ENCODE measurements at places on chromosomes 1 and 21.

- DNase-seq = no peak
Observed at GRCh38 chr1:196400478-196401451, 207.5 kb downstream of the KCNT2 start.

DNA sequence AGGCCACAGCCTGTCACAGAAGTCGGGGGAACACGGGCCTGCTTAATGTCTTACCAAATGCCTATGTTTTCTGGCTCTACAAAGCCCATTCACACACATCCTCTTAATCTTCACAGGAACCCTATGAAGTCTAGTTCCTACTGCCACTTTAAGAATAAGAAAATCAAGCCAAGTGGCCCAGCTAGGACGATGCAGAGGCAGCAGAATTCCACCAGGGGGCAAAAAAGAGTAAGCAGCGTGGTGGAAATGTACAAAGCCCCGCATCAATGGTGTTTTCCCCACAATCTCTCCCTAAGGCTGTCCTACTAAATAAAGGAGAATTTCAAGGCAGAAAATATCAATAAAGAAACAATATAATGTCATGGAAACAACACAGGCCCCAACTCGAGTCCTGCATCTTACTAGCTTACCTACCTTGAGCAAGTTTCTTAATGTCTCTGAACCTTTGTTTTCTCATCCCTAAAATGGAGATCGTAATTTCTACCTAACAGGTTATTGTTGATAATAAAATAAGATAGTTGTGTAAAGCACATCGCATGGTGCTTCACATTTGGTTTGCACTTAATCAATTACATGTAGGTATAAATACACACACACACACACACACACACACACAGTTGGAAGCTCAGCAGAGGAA is 21.4 kb downstream of the SEC16B start:
- DNase-seq = no peak

GRCh38 chr21:29368906-29369305 is 70.2 kb downstream of the BACH1 start:
- DNase-seq = no peak

- no peak for DNase-seq
Observed at GRCh38 chr1:44946725-44947062, 39.7 kb downstream of the EIF2B3 start.

DNA sequence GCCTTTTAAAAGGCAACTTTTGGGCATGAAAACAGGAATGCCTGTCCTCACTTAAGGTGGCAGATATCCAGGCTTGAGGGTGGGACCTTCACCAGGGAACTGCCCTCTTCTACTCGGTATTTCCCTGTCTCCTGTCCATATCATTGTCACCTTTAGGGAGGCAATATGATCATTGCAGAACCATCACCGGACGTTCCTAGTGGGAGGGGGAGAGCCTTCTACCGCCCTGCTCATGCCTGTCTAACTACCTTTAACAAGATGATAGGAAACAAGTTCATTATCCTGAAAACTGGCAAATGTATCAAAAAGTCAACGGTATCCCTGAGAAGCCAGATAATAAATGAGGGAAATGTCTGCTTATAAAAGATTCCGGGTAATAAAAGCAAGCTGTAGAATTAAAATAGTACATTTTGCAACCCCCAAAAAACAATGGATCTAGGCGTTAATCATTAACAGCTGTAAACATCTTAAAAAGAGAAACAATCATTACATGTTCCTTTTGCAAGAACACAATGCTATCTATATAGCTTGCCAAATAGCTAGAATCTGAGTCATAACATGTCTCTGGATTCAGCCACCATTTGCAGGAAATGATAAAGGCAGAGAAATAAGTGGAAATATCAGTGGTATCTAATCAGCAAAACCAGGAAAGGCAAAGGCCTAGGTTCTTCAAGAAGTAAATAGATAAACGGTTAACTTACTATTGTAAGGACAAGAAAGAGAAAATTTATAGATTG is 852.9 kb upstream of the ADGRL4 start:
- no peak for DNase-seq

GRCh38 chr1:181117648-181118449 is 29.3 kb downstream of the IER5 start:
- DNase-seq = peak; percentile 92

DNA sequence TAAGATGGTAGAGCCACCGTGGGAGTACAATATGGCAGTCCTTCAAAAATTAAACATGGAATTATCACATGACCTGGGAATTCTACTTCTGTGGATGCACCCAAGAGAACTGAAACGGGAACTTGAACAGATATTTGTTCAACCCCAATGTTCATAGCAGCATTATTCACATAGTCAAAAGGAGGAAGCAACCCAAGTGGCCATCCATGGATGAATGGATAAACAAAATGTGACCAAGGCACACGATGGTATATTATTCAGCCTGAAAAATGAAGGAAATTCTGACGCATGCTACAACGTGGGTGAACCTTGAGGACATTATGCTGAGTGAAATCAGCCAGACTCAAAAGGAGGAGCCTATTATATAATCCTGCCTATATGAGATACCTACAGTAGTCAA is 22.8 kb upstream of the LAPTM5 start:
- DNase-seq = no peak

- peak; percentile 93 for DNase-seq
Observed at GRCh38 chr1:3717041-3717714, 35.1 kb upstream of the CCDC27 start.

DNA sequence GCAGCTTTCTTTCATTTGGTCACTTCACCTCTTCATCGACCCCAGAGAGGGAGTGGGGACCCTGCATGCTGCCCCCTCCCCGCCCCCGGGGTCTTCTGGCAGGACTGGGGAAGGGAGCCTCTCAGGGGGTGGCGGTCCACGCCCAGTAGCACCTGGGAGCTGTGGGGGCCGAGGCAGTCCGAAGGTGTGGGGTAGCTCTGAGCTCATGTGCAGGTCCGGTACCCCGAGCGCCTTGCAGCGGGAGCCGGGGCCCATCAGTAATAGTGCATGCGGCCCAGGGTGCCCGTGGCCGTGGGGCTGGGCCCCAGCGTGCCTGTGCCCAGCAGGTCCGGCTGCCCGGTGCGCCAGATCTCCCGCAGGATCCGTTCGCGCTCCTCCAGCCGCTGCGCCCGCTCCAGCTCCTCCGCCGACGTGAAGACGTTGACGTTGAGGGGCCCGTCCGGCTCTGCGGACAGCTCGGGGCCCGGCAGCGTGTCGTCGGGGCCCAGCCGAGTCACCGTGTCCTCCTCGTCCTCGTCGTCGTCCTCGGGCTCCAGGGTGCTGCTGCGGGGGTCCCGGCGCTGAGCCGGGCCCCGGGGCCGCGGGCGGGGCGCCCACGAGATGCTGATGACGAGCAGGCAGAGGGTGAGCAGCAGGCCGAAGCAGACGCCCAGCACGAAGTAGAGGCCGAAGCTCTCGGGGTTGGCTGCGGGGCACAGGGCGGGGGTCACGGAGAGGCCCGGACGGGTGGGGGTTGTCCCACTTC is 1.2 kb downstream of the EVA1B start:
- DNase-seq = no peak

GRCh38 chr1:162019006-162019405 is 4.7 kb downstream of the OLFML2B start:
- DNase-seq = no peak

DNA sequence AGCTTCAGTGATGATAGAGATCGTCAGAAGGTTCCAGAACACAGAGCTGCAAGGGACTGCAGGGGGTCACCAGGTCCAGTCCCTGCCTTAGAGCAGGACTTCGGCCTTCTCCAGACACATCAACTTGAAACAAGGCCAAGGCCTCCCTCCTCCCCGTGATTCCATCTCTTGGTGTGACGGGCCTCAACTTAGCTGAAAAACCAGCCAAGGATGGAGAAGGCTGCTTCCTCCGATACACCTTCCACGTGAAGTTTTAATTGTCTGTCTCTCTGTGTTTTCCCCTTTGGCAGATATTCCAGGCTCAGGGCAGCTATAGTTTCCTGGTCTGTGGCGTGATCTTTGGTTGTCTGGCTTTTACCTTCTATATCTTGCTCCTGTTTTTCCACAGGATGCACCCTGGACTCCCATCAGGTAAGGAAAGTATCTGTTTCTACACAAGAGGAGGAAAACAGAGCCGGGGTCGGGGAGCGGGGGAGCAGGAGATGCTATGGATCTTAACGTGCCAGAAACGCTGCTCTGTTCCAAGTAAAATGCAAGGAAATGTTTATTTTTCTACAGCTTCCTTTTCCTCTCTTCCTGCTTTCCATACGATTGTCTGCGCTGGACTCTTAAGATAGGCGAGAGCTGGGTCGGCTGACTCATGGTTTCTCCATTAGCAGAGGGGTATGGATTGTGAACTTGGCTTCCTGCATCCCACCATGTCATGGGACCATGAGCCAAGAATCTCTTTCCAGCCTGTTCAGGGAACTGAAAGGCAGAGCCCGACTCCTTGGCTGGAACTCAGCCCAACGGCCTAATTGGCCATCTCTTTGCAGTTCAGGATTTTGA is 32.8 kb downstream of the ELK4 start:
- no peak for DNase-seq

DNA sequence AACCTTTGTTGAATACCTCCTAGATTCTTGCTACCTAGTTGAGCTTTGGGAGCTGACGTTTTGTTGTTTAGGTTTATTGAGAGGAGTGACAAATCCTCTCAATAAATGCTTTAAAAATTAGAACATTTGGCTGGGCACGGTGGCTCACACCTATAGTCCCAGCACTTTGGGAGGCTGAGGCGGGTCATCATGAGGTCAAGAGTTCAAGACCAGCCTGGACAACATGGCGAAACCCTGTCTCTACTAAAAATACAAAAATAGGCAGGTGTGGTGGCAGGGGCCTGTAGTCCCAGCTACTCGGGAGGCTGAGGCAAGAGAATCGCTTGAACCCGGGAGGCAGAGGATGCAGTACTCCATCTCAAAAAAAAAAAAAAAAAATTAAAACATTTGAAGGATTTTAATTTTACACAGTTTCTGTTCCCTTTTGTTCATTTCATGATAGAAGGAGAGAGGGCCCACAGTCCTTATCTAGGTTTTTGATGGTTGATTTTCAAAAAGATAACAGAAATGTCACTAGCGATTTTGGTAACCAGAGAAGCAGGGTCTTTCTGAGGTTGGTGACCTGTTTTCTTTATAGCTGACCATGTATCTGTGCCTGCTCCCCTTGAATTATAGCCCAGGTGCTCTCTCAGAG is 44.2 kb upstream of the PIGV start:
- DNase-seq = no peak

DNA sequence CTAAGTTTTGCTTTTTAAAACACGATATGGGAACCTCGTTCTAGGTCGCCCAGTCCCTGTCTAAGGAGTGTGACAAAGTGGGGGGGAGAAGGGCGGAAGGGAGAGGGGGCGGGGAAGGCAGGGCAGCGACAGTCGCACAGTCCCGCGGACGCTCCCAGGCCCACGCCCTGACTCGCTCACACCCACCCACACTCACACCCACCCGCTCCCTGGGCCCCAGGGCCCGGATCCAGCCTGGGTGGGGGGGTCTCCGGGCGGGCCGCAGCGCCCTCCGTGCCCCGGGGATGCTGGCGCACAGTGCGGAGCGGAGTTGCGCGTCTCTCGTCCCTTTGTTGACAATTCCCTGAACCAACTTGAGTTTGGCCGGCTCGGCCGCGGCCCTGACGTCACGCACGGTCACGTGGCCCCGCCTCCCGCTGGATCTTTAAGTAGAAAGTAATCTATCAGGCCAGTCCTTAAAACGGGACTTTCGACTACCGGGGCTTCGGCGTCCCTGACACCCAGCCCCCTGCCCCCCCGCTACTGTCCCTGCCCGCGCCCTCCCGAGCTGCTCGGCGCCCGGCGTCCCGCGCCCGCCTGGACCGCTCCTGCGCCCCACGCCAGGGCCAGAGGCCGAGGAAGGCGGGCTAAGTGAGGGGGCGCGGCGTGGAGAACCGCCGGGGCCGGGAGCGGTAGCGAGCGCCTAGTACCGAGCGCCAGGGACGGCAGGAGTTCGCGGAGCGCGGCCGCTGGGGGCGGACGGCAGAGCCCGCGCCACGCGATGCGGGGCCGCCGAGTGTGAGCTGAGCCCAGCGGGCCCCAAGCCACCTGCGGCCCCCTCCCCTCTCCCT is at the start of gene FOXD3:
FOXD3 (plus strand) TSS at position 454 of the 830 bp plus-strand sequence. CDS start 492 bp downstream, outside the sequence.
- no peak for DNase-seq

GRCh38 chr1:160101717-160102522 is 3.5 kb upstream of the IGSF8 start:
- DNase-seq = no peak

- no peak for DNase-seq
Observed at GRCh38 chr1:231694075-231694431, 67.5 kb downstream of the DISC1 start.

DNA sequence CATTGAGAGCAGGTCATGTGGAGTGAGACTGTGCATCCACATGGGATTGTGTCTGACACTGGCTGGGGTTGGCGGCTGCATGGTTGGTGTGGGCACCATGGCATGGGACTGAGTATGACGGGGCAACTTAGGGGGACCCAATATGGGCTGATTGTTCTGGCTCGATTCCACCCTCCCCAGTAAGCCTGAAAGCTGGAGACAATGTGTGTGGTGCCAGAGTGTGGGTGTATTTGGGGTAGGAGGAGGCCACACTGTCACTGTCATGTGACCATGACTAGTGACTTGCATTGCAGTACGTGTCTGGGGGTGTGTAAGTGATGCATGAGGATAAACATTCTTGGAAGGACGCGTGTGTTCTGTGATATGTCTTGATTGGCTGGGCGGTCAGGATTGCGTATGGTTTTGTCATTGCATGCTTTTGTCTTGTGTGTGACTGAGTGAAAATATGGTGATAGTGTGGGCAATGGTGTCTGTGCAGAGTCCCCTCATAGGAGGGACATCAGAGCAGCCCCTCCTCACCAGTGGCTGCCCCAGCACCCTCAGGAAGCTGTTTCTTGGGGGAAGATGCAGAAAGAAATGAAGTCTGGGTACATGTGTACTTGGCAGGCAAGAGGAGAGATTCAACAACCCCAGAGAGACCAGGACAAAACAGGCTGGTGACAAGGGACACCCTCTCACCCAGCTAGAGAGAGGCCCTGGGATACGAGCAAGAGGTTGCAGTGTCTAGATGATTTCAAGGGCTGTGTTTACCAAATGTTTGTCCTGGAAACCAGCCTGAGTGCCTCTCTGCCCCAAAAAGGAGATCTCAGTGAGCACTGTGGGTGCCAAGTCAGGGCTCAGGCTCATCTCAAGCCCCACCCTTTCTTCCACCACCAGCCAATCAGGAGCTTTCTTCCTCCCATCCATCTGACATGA is 36.3 kb downstream of the SDC3 start:
- no peak for DNase-seq

- no peak for DNase-seq
Observed at GRCh38 chr1:212512816-212513559, 80.3 kb downstream of the NENF start.

GRCh38 chr1:76048926-76049325 is 25.6 kb upstream of the ST6GALNAC3 start:
- no peak for DNase-seq

DNA sequence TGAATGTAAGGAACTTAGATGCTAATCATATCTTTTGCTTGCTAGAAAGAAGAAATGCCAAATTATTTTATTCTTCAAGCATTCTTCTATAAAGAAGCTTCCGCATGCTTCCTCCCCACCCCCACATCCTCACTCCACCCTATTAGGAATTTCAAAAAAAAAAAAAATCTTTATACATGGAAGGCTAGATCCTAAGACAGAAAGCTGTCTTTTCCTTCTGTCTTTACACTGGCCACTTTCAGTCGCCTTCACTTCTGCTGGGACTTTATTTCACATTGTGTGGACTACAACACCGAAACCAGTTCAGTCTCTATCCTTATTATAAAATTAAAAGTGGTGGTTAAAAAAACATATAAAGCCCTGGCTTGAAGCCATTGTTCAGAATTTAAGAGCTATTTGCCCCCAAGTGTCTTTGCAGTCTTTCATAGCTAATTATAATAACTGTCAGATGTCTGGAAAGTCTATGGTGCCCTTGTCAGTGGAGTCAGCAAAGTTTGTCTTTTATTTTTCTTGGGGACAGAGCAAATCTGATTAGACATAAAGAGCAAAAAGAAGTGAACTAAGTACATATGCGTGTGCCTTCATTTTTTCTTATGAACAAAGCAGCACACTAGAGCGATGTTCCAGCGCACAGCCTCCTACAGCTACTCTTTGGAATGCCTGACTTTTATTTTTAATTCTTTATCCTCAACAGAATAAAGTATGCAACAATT is 297.7 kb downstream of the PTPRC start:
- no peak for DNase-seq
